ENCODE measurements at places on chromosomes 3 and 15. TPM values are rescaled to one million over a fixed set of nuclear protein-coding genes. Genes with fewer than 3 reads are reported as not detected.
A peak's percentile ranks its signal among the peaks of the same experiment; 100 is the strongest.

The CD276 gene
- 32.2 TPM for total RNA-seq

The RASL12 gene
- total RNA-seq = 23.1 TPM

DNA sequence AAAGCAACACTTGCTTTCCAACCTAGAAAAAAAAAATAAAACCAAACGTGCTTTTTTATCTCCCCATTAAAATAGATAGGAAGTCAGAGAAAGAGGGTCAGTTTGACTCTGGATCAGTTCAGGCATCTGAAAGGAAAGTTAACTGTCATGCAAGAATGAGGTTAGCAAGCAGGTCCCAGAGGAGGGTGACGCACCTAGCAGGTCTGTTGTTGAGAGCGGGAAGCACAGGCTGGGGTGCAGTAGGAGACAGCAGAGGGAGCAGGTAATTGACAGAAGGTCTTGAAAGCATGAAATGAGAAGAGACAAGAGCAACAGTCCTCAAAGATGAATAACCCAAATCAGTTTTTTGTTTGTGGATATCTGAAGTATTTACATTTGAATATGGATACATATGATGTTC lies 82.5 kb downstream of the ANO10 start:
- no peak overlapping the region for H3K4me3 ChIP-seq
- H3K27me3 ChIP-seq = no peaks in the 10 kb centered on the region
- H3K27ac ChIP-seq = no peak overlapping the region
- no peaks in the 10 kb centered on the region for H3K4me1 ChIP-seq

The PARP15 gene
- 9.5 TPM for total RNA-seq

DNA sequence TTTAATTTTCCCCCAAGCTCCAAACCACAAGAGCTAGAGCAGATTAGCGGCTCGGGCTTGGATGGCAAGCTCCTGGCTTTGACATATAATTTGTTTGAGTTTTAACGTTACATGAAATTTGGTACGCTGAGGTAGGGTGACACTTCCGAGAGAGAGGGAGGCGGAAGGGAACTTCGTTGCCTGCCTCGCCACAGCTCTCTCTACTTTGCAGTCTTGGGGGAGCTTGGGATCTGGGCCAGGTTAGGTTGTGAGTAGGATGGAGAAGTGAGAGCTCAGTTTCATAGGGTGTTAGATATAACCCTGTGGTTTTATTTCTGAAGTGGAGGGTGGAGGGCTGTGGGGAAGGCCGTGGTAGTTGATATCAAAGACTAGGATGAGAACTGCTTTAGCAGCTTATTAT lies 39.7 kb downstream of the LRTM1 start:
- H3K4me3 ChIP-seq = no peak overlapping the region
- no peak for DNase-seq
- no peak overlapping the region for H3K27ac ChIP-seq
- no peaks in the 10 kb centered on the region for H3K36me3 ChIP-seq
- H3K27me3 ChIP-seq = no peaks in the 10 kb centered on the region
- H3K4me1 ChIP-seq = no peaks in the 10 kb centered on the region

DNA sequence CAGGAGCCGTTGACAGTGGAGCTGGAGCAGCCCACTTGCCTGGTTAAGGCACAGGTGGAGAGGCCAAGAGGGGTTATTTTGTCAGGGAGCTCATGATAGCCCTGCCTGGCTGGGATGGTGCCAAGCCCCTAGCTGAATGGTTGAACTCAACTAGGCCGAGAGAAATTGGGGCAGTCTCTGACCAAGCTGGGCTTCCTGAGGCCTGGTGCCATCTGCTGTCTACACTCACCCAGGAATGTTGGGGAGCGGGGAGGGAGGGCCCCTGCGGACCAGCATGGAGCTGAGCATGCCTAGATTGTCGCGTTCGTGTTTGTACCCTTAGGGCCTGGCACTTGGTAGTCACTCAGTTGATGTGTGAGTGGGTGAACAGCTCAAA lies 1.2 kb downstream of the BRPF1 start:
- peak overlapping the region; percentile 89 for H3K4me3 ChIP-seq
- H3K4me1 ChIP-seq = no peaks in the 10 kb centered on the region
- H3K27ac ChIP-seq = no peak overlapping the region
